Stimulated activated CD8-positive, alpha-beta memory T cell treated with anti-CD3 and anti-CD28 coated beads, Interleukin-4, amount 100 ng/mL, for 48 hours (primary cell): ENCODE measurements at places on chromosomes 4 and X.

DNA sequence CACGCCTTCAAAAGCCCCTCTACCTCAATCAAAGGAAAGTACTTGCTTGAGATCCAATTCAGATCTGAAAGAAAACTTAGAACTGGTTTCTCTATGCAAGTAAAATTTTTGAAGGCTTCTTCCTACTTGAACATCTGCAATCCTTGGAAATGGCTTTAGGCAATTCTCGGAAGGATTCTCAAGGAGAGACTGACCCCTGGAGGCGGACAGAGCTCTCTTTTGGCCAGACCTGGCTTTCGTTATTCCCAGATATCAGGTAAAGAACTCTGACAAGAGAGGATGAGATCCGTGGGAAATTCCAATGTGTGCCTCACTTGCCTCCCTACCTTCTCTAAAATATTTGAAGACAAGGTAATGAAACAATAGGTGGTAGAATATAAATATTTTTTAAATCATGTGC lies 670.3 kb upstream of the FAM241A start:
- no peak for DNase-seq

DNA sequence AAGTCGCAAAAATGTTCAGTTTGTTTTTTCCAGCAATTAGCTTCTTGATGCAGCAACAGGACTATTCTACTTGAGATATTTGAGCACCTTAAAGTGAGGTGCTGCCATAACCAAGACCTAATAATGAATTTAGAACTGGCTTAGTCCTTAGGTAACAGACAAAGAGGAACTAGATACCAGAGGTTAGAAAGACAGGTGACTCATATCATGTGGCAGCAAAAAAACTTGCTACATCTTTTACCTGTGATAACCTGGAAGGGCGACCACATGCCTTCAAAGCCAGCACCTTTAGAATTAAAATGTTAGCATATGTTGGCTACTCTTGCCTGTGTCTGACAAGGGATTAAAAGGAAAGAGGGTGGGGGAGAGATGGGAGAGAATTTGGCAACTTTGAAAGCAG lies 90.4 kb downstream of the ARHGAP6 start:
- no peak for DNase-seq

DNA sequence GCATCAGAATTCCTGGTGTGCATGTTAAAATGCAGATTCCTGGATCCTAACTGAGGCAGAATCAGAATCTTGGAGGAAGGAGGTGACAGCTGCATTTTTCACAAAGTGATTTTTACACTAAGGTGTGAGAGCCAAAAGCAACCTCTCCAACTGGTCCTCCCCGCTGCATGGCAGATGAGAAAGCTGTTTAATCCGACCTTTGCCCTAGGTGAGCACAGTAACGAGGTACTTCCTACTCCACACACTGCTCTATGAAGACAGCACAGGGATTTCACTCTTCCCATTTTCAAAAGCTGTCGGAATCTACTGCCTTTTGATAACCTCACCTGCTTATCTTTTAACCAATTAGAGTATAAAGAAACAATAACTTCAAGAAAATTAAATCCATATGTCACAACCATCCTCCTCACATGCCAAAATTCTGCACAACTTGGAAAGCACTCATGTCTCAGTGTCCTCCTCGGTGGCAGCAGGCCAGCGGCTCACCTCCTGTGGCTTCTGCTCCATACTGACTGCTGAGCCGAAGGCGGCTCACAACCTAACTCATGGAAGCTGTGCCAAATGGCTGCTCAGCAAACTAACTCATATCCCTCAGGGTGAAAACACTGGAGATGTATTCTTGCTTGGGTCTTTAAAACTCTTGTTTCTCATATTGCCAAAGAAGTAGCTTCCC lies 3.6 kb downstream of the CASP6 start:
- DNase-seq: no peak

DNA sequence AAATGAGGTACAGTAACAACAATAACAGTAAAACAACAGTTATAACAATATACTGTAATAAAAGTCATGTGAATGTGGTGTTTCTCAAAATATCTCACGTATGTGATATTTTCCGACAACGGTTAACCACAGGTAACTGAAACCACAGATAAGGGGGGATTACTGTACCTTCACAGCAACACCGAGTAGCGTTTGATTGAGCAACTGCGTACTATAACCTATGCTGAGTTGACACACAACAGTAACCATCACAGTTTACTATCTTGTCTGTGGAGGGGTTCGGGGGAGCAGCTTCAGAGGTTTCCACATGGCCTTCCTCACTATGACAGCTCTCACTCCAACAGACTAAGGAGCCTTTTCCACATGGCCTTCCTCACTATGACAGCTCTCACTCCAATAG lies 13.4 kb downstream of the RBMX2 start:
- no peak for DNase-seq

DNA sequence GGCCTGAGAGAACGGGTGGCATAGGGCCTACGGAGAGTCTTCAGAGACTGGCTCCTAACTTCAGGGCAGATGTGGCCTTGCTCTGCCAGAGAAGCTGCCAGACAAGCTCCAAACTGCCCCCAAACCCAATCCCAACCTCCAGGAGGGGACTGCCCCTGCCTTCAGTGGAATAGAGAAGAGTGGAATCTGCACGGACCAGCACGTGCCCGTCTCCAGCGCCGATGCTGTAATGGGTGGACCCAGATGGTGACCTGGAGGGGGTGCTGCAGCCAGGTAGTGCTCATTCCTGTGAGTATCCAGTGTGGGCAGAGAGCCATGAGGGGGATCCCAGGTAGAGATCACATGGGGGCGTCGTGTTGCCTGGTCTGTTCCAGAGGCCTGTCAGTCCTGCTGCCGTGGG lies 73.2 kb upstream of the NKX1-1 start:
- DNase-seq: no peak

- DNase-seq: no peak
Observed at GRCh38 chr4:110486256-110486655, 10.3 kb downstream of the ENPEP start.

DNA sequence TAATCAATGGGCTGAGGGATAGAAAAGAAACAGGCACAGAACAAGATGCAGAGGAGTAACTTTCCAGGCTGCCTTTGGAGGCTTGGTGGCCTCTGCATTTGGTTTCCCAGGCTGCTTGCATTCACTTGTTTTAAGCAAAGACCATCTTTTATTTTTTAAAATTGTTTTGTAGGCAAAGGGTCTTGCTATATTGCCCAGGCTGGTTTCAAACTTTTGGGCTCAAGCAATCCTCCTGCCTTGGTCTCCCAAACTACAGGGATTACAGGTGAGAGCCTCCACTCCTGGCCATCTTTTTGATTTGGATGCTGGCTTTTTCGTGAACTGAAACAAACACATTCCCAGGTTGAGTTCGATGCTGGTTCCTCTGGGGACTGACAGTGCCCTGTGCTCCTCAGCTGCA lies 74.1 kb downstream of the SLC9A6 start:
- no peak for DNase-seq

GRCh38 chrX:55867181-55867651 lies 149.7 kb downstream of the RRAGB start:
- DNase-seq: no peak

DNA sequence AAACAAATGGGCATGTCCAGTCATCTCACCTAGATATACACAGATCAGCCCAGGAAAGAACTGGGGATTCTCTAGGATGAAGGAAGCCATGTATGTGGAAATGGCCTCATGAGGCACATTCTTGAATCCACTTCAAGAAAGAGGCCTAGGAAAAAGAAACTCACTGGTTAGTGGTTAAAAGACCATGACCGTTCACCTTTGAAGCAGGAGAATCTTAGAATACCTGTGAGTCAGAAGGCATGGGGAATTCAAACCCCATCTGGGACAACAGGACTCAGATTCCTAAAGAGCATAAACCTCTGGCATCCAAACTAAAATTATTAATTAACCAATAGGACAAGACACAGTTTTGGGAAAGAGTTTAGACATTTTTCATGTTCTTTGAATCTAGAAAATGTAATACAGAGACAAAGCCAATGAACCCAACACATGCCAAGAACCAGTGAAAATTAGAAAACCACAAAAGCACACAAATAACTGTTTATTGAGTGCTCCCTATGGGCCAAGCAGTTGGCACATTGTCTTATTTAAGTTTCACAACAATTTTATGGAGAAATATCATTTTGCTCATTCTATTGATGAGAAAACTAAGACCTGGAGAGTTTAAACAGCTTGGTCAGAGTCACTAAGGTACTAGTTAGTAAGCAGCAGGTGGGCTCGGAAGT lies 97.5 kb downstream of the NPNT start:
- DNase-seq: no peak

DNA sequence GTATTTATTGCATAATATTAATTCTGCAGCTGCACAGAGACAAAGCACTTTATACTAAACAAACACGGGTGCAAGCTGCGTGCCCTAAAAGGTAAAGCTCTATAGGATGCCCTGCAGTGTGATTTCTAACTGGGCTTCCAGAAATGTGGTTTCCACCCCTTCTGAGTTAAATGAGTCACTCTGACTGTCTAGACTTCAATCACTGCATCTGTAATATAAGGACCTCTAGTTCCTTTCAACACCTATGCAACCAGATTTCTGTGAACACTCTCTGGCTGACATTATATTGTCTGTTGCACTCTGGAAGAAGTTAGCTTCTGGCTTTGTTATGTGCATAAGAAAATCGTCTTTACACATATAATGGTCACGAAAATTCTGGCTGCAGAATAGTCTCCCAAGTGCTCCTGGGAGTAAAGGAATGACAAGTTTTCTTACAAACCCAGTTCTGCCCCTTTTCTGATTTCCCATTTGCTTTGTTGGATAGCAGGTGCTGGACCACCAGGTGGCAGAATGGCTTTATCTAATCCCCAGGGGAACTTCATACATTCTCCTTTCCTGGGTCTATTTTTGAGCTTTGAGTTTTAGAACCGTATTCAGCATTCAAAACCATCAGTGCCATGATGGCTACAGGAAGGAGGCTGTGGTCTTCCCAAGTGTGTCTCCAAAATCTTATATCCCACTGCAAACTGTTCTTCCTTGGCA lies 842.2 kb downstream of the STIM2 start:
- no peak for DNase-seq

GRCh38 chr4:94333866-94334265 lies 8.8 kb downstream of the HPGDS start:
- no peak for DNase-seq

GRCh38 chr4:25531272-25531671 lies 124.4 kb upstream of the SLC34A2 start:
- no peak for DNase-seq

GRCh38 chr4:173264684-173265185 lies 69.4 kb downstream of the HMGB2 start:
- no peak for DNase-seq

GRCh38 chrX:41096339-41096955 lies 11.2 kb downstream of the USP9X start:
- DNase-seq: no peak

- DNase-seq: no peak
Observed at GRCh38 chrX:13469963-13470684, 99.3 kb upstream of the EGFL6 start.

- DNase-seq: no peak
Observed at GRCh38 chr4:142262956-142263355, 583.1 kb downstream of the INPP4B start.

DNA sequence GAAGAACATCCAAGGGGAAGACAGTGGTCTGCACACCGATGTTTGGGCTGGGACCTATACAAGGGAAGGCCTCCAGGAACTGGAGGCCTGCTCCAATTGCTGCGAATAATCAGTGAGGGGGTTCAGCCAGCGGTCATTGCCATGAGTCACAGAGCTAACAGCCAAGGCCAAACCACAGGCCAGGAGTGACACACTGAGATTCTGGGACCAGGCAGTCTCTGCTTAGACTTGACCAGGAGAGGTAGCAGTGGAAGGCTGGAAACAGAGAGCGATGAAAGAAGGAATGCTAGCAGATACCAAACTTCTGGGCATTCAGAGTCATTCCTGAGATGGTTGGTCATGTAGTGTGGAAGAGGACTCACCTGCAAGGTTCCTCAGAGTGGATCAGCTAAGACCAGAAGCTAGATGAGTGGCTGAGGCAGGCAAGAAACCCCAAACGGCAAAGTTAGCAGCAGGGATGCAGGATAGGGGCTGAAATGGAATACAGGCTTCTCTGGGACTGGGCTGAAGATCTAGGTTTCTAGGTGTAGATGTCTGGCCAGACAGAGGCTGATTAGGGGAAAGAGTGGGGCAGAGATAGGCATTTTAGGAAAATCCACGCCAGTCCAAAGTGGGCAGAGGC lies 54.7 kb downstream of the CNGA2 start:
- DNase-seq: no peak

- no peak for DNase-seq
Observed at GRCh38 chrX:48492293-48492910, 16.4 kb upstream of the PORCN start.

GRCh38 chr4:21202959-21203358 lies 502.7 kb downstream of the PACRGL start:
- DNase-seq: no peak

- DNase-seq: no peak
Observed at GRCh38 chrX:42752730-42753129, 25.2 kb downstream of the PPP1R2C start.

DNA sequence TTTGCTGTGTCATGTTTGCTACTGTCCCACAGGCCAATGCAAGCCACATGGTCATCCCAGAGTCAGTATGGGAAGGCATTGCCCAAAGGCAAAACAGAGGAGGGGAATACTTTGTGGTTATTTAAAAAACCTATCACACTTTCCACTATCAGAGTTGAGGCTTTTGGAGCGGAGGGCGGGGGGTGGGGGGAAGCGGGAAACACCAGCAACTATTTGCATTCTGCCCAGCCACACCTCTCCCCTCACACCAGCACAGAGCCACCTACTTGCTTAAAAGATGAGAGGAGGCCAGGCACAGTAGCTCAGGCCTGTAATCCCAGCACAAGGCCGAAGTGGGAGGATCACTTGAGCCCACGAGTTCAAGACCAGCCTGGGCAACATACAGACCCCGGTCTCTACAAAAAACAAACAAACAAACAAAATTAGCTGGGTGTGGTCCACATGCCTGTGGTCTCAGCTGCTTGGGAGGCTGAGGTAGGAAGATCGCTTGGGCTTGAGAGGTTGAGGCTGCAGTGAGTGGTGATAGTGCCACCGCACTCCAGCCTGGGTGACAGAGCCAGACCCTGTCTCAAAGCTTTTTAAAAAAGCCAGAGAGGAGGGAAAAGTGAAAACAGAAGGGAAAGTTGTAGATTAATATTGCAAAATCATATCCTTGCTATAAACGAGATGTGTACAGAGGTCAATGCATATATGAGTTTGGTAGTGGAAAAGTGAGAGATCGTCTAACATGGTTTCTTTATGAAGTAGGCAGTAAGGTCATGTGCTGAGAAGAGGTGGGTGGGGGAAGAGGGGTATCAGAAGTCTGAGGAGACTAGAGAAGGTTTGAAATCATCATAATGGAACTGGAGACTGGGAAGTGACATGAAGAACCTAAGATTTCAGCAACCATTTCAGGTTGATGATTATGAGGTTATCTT lies 1.9 kb upstream of the CHST7 start:
- DNase-seq: no peak

- DNase-seq: no peak
Observed at GRCh38 chrX:117995378-117995777, 121.2 kb downstream of the KLHL13 start.

DNA sequence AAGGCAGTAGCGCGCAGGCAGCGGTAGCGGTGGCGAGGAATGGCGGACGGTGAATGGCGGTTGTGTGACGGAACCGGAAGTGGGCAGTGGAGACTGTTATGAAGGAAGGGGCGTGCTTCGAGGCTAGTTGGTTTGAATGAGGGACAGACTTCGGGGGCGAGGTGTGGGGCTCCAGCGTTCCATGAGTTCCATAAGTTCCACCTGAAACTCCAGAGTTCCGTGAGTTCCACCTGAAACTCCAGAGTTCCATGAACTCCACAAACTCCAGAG lies 70.2 kb downstream of the FAM47C start:
- no peak for DNase-seq

GRCh38 chr4:159871141-159871540 lies 768.3 kb downstream of the RAPGEF2 start:
- no peak for DNase-seq
